ENCODE measurements at places on chromosomes 2 and 18.
A peak's percentile ranks its signal among the peaks of the same experiment; 100 is the strongest.

GRCh38 chr18:70578480-70578879 is 289.6 kb downstream of the SOCS6 start:
- no peak for DNase-seq

DNA sequence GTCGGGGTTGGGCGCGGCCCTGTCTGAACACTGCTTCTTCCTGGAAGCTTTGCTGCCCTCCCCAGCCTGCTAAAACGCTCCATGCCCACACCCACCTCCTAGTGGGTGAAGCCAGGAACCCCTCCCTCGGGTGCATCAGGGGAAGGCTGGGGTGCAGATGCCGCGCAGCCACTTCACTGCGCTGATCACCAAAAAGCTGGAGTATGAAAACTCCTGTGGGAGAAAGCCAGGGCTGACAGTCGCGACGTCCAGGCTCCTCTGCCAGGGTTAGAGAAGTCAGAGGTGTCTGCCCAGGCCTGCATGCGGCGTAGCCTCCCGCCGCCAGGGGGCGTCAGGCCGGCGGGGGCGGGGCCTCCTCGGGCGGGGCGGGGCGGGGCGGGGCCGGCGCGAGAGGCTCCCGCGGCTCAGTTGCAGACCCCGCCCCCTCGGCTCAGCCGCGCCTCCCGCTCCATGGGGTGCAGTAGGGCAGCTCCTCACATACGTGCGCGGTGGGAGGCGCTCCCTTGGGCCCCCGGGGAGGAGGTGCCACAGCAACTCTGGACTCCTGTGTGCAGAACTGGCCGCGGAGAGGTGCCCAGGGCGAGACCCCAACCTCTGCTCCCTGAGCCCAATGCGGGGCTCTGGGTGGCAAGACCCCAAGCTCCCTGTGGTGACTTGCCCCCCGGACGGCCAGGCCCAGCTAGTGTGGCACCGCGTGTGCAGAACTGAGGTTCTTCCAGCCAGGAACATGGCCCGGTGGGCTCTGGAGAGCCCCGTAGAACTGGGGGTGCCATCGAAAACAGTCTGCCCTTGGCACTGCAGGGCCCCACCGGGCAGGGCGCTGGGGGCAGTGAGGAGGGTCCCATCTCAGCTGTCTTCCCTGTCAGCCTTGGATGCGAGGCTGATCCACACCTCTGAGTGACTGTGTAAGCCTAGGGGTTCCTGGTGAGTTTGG is 1.8 kb upstream of the RNPEPL1 start:
- DNase-seq = peak; percentile 96

DNA sequence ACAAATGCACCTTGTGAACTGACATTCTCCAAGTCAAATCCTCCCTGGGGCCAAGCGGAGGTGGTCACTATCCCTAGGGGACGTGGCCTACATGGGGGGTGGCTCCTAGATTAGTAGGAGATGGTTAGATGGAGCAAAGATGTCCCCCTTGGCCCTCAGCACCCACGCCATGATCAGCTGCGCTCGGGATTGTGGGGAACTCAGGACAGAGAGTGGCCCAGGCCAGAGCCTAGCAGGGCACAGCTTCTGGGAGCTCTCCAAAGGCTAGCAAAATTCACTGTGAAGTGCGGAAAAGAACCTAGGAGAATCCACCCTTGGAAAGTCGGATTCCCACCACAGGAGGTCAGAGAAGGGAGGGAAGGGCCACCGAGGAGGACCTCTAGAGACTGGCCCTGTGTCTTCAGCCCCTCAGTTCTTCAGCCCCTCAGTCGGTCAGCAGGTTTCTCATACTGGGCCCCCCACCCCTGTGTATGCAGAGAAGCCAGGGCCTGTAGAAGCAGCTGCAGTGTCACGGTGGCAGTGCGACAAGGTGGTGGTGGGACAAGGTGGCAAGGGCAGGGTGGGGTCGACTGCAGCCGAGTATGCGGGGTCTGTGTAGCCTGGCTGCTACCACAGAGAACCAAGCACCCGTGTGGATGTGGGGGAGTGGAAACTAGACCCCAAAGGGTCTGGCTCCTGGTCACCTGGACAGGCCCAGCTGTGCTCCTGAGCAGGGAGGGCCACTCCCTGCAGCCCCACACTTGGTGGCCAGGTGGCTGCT is 18.4 kb downstream of the GPR55 start:
- DNase-seq = no peak

DNA sequence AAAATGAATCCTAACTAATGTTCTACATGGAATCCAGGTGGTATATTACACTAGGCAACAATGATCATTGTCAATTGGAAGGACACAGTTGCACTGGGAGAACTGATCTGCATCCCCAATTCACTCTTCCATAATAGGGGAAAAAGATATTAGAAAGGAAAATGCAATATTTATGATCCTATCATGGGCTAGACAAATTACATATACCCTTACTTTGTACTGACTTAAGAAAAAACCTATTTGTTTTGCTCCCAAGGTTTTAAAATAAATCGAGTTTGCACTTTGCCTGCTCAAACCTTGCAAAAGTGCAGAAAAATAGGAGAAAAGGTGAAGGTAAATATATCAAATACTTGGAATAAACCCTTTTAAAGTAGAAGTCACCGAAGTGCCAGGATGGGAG is 11.0 kb upstream of the PAX3 start:
- no peak for DNase-seq

DNA sequence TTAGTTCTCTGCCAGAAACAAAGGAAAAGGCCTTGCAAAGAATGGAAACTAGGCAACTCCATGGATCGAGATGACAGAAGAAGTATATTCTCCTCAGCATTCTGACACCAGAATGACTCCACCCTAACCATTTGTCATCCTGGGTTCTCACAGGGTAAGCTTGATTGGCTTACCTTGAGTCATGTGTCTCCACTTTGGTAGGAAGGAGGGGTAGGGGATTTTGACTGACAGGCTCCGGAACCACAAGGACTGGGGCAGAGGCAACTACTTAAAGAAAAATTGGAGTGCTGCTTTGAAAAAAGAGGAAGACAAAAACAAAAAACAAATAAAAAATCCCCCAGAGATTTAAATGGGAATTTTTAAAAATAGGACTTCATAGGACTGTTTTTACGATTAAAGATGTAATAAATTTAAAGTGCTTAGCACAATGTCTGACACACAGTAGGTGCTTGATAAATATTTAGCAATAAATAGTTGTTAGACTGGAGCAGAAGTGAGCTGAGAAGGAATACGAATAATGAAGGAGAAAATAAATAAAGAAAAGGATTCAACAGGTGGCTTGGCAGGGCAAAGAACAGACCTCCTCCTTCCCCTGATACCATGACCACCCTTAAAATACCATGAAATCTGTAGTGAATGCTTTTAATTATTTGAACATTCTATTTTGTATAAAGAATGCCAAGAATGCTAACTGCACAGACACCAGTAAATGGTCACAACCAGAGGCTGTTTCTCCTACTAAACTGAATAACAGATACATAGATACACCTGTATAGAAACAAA is 230.2 kb downstream of the CDCA7 start:
- no peak for DNase-seq

DNA sequence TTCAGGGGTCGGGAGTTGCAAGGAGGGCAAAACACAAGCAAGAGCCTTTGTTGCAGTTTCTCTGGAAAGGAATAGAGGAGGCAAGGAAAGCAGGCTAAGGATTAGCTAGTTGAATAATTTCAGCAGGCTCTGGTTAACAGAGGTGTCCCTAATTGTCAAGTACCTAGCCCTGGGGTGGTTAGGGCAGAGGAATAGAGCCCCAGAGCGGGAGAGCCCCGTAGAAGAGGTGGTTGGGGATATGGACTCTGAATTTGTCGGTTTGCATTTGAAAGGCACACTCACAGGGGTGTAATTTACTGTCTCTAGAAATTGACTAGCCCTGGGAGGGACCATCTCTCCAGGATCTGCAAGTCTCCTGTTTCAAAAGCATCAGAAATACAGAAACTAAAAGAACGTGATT is 1030.2 kb downstream of the TMEM182 start:
- DNase-seq = no peak
